ENCODE measurements at places on chromosomes 6 and 20. TPM values are rescaled to one million over a fixed set of nuclear protein-coding genes. Genes with fewer than 3 reads are reported as not detected.

Gene MATN4
- 0.23 TPM for total RNA-seq

Gene B3GAT2
- under 0.01 TPM for total RNA-seq

Gene BPI
- total RNA-seq, result not detected

Gene HSPA1L
- total RNA-seq, result 0.71 TPM
